ENCODE measurements at places on chromosomes 4 and X.

DNA sequence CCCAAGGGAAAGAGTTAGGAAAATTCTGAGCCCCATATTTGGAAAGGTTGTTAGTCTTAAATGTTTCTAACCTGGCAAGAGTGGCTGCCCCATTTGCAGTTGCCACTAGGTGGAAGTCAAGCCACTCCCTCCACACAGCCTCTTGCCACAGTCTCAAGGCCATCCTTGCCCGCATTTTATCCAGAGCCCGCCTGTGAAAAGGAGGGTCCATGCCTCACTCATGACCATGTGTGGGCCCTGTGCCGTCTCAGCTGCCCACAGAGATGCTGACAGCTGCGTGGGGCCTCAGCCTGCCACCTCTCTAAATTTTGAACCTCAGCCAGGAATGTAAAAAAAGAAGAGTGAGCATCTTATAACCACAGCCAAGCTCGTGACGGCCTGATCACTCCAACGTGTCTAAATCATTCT, 201.5 kb upstream of the FAM241A start:
- no peak for DNase-seq

GRCh38 chrX:40479777-40480318, 100.9 kb upstream of the ATP6AP2 start:
- DNase-seq = no peak

DNA sequence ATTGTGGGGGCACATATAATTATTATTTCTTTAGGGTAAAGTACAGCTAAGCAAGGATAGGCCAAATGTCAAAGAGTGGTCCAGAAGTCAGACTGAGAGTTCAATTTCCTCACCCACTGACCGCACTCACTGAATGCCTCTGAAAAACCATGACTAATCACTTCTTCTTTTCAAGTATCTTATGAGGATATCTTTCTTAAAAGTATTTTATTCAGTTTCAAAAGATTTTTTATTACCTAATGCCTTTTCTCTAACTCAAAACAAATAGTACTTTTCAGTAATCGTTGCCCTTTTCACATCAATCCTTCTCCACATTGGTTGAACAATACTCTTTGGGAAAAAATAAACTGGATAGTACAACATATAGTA, 61.7 kb upstream of the CAMK2D start:
- DNase-seq = no peak

DNA sequence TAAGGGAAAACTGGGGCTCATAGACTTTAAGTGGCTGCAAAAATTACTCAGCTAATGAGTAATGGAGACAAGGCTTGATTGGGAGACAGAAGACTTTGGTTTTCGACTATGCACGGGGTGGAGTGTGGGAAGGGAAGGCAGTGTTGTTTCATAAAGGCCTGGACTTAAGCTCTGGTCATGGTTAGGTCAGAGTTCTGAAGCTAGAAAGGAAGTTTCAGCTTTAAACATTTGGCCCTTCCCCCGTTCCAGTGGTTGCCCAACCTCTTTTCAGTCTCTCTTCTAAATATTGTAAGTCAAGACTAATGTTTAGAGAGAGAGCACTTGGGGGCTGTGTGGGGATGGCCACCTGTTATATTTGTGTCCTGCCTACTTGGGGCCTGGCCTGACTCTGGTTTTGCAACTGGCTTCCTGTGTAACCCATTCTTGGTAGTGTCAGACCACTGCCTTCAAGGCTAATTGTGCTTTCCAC, 21.0 kb downstream of the MSN start:
- no peak for DNase-seq

DNA sequence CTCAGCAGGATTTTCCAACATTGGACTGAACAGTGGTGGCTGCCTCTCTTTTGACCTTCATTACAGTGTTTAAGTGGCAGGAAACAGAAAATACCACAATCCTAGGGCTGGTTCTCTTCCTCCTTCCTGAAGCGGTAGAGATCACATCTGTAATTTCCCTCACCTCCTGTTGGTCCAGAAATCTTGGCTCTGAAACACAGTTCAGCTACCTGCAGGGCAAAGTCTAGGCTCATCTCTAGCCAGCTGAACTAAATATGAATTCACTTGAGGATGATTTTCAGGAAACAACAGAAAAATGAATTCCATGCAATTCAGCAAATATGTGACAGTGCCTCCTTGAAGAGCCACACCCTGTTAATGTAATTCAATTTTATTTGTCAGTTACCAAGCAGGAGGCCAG, 531.9 kb downstream of the INPP4B start:
- DNase-seq = no peak

DNA sequence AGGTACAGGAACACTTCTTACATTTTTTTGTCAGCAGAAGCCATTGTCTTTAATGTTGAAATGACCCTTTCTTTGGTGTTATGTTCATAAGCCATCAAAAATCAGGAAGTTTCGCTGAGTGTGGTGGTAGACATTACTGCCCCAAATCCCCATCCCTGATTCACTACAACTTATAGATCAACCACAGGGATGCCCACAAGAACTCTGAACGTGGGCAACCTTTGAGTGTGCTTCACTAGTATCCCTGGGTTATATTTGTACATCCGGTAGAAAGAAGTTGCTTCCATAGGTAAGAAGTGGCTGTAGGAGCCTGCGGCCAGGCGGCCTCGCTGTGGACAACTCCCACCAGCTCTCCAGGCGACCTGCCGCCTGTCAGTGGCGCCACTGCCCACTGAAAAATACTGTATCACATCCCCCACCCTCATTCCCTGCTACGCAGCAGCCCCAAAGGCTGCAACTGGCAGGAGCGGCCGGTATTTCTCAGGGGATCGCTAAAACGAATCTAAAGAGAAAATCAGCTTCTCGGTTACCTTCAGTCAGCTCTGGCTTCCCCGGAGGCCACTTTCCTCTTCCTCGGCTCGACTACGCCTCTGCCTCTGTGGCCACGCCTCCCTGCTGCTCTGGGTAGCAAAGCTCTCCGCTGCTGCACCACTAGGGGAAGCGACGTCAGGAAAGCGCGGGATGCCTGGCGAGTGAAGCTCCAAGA, 13.9 kb upstream of the ETDC start:
- peak; percentile 62 for DNase-seq

GRCh38 chrX:132037479-132037993, 14.4 kb downstream of the STK26 start:
- no peak for DNase-seq

- DNase-seq = no peak
Observed at GRCh38 chrX:574251-574650, 56.3 kb upstream of the SHOX start.

- no peak for DNase-seq
Observed at GRCh38 chr4:13988353-13989305, 361.1 kb upstream of the BOD1L1 start.
